GOT3 (cell line): ENCODE measurements at places on chromosomes 5 and 9.

GRCh38 chr9:124960409-124960752, 19.5 kb upstream of the GOLGA1 start:
- DNase-seq: no peak

DNA sequence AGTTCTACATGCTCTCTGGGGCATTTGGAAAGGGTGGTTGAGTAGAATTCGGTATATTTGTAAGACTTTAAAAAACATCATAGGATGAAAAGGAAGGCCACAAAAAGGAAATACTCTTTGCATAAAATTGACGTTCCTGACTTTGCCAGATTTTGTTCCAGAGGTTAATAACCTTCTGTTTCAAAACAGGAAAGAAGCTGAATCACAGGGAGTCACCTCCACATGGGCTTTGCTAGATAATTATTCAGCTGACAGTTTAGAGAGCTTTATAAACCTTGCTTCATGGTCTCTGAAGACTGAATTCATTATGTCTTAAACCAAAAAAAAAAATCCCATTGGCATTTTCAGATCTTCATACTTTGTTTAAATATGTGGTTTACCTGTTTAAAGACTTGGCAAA, 203.7 kb downstream of the SEMA6A start:
- DNase-seq: no peak

DNA sequence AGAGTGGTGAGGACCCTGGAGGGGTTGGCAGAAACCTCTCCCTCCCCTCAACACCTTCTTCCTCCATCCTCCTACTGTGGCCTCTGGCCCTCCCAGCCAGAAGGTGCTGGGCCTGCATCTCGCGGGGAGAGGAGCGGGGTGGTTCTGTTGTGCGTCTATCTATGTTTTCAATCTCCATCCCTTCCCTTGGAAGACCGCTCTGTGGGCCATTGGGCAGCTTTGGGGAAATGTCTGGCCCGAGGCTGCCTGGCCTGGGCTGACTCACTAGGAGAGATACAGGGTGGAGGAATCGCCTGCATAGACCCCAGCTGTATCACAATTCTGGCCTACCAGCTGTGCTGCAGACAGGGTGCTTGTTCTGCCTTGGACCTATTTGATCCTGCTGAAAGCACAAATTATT, 48.4 kb upstream of the DAB2IP start:
- no peak for DNase-seq

DNA sequence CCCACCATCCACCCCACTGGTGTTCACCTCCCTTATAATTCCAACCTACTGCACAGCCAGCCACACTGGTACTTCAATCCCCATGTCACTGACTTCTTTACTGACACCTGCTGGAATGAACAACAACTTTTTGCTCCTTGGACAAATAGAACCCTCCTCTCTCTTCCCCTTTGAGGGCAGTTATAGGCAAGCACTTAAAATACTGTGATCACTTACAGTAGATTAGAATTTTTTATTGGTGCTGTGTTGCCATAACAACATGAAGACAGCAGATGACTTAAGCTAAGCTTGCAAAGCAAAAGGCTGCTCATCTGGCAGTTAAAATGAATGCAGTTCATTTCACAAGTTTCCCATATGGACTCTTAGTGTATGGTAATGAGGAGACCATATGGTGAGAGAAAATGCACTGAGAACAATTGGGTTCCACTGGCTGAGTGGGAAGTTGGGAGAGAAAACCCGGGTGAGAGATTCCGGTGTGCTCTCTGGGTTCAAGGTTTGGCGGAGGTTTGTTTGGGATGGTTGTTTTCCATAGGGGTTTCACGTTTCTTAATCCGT, 374.3 kb downstream of the EBF1 start:
- no peak for DNase-seq

DNA sequence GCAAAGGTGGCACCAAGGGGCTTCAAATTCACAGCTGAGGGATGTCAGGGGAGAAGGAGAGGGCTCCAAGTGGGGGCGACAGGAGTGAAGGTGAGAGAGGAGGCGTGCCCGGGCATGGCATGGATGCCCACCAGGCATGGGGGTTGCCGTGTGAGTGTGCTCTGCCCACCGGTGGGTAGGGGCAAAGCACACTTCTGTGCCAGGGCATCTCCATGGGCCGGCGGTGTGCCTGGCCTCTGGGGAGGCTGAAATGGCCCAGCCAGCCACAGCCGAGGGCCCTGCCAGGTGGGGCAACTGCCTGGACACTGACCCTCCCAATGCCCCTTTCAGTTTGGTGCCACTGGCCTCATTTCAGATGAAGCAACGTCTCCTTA, 14.0 kb upstream of the RNU6ATAC start:
- DNase-seq: no peak

- no peak for DNase-seq
Observed at GRCh38 chr9:136347472-136348256, 15.9 kb downstream of the DNLZ start.

- DNase-seq: no peak
Observed at GRCh38 chr5:90119531-90119971, 290.0 kb downstream of the CETN3 start.

GRCh38 chr9:96450613-96451528, 902 bp downstream of the HABP4 start:
- no peak for DNase-seq

DNA sequence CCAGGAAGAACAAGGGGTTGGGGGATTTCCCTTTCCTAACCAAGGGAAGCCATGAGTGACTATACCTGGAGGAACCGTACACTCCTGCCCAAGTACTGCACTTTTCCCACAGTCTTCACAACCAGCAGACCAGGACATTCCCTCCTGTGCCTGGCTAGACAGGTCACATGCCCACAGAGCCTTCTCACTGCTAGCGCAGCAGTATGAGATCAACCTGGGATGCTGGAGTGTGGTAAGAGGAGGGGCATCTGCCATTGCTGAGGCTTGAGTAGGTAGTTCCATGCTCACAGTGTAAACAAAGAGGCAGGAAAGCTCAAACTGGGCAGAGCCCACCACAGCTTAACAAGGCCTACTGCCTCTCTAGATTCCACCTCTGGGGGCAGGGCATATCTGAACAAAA, 35.9 kb downstream of the SAXO1 start:
- DNase-seq: no peak

- DNase-seq: no peak
Observed at GRCh38 chr5:32155211-32155610, 18.9 kb downstream of the GOLPH3 start.

- no peak for DNase-seq
Observed at GRCh38 chr5:151671950-151672349, 14.8 kb downstream of the SPARC start.

- no peak for DNase-seq
Observed at GRCh38 chr5:79800979-79801827, 111.6 kb downstream of the CMYA5 start.

GRCh38 chr9:72947984-72948465, 4.8 kb downstream of the ALDH1A1 start:
- no peak for DNase-seq

DNA sequence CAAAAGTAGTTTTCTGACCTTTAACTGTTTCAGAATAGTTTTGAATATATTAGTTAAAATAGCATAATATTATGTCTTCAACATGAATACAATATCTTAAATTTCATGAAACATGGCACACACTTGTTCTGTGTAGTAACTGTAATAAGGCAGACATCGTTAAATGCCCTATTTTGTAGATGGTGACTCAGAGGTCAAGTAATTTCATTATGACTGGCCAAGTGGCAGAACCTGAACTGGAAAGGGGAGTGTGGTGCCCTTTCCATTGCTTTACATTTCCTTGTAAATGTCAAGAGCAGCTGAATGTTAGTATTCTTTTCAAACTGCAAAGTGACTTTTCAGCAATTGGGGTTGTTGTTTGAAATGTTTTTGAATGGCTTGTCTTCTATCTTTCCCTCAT, 201.2 kb upstream of the CDKN2B start:
- DNase-seq: no peak

- DNase-seq: no peak
Observed at GRCh38 chr9:78462611-78463010, 165.7 kb downstream of the PSAT1 start.

DNA sequence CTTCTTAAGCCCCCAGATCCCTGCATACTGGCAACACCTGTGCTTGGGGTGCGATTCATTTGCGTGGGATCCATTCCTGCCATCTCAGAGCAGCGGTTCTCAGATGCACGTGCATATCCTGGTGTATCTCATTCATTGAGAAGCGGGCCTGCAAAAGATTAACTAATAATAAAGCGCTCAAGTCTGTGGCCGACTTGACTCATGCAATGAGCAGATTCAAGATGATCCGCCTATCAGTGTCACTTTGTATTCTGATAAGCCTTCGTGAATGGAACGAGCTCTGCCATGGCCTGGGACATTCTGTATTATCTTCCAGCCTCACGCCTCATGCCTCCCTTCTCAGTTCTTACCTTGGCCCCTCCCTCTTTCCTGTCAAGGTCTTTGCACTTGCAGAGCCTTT, 22.3 kb downstream of the C1QTNF2 start:
- no peak for DNase-seq

GRCh38 chr9:124197177-124198095, 60.3 kb upstream of the NEK6 start:
- DNase-seq: no peak

GRCh38 chr5:115306011-115306536, 9.6 kb upstream of the CCDC112 start:
- DNase-seq: no peak

DNA sequence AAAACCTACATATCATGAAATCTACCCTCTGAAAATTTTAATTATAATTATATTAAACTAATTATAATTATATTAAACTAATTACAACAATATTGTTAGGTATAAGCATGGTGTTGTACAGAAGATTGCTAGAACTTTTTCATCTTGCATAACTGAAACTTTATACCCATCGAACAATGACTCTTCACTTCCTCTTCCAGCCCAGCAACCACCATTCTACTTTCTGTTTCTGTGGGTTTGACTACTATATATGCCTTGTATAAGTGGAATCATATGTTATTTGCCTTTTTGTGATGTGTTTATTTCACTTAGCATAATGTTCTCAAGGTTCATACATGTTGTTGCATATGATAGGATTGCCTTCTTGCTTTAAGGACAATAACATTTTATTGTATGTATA, 274.2 kb upstream of the CCNH start:
- no peak for DNase-seq

- DNase-seq: no peak
Observed at GRCh38 chr9:110476251-110476650, 103.3 kb downstream of the SVEP1 start.
